NCI-H2171 (cell line): ENCODE measurements at places on chromosomes 1 and 21.

- DNase-seq = no peak
These were observed 39.9 kb upstream of the CSF3R start for GRCh38 chr1:36522461-36523229.

- no peak for DNase-seq
These were observed 139.7 kb upstream of the ERRFI1 start for GRCh38 chr1:8165595-8166360.

DNA sequence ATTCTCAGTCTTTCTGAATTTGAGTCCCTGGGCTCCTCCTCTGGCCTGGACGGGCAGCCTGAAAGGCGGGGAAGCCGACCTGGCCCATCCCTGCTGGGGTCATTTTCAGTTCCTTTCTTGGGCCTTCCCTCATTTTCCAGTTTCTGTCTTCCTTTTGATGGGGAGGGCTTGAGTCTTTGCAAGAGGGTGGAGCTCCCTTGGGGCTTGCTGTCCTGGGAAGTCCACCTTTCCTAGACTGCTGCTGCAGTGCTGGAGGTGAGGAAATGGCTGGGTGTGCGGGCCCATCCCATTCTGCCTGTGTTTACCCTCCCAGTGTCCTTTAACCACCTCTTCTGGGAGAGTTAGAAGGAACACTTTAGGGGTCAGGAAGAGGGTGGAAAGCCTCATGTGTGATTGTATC lies 40.4 kb upstream of the SYNC start:
- no peak for DNase-seq

DNA sequence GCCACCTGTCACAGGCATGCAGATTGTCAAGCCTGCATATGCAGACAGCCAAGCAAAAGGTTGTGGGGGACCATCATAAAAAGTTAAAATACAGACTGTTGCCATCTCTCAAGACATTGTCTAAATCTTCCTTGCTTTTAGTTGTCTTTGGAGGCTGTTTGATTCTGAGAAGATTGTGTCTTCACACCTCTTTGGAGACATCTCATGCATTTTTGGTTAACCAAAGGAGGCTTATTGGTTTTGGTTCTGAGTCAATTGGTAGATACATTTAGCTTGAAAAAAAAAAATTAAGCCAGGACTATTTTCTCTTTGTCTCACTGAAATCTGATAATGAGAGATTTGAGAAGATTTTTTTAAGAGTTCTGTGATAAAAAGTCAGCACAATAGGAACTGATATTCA lies 217.6 kb downstream of the LYPLAL1 start:
- DNase-seq = no peak

DNA sequence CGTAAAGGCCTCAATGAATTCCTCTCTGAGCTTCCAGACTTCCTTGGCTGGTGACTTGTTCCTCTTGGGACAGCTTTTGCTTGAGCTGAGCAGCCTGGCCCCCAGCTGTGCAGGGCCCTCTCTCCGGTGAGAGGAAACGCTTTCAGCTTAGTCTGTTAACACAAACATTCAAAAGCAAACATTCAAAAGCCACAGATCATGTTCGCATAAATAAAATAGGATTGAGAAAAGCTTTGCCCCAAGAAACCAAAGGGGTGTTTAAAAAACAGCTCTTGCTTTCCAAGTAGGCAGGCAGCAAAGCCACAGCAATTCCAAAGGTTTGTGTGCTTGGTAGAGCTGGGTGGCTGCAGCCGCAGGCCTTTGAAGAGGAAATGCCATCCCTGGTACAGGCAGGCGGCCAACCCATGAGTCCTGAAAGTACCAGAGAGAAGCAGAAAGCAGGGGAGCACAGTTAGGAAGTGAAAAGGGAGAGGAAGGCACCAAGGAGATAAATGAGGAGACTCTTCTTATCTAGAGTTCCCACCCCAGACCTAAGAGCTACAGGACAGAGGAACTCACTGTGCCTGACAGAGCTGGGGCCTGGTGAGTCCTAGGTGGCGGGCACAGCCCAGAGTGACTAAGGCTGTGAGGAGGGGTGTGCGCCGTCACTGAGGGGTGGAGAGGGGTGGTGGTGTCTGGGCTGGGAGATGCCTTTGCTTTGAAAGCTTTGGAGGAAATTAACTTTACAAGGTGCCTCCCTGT lies 48.4 kb downstream of the CCN1 start:
- DNase-seq = no peak

GRCh38 chr1:54309631-54310366 lies 96.4 kb downstream of the SSBP3 start:
- DNase-seq = peak; percentile 87

- no peak for DNase-seq
These were observed 44.5 kb downstream of the SLC2A1 start for GRCh38 chr1:42914092-42914627.

- peak; percentile 35 for DNase-seq
These were observed at the start of gene LYST for GRCh38 chr1:235866205-235866912. Gene LYST (minus strand): TSS chr1:235866906. CDS start chr1:235830417, 36,489 bp downstream.
